ENCODE measurements at places on chromosomes 3 and 15. TPM values are rescaled to one million over a fixed set of nuclear protein-coding genes. Genes with fewer than 3 reads are reported as not detected.

DNA sequence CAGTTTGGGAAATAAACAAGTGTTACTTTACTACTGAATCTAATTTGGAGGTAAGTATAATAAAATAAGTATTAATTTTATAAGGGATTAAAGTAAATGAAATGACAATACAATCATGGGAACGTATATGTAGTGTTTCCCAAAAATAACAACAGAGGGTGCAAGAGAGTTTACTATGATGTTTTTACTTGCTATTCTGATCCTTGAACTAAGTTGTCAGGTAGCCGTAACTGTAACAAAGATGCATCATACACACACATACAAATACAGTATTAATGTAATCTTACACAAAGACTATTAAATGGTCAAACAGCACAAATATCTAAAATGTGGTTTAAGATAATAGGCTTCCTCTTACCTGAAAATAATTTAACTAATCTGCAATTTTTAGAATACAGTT lies 311.4 kb downstream of the TBC1D5 start:
- DNase-seq = no peak

DNA sequence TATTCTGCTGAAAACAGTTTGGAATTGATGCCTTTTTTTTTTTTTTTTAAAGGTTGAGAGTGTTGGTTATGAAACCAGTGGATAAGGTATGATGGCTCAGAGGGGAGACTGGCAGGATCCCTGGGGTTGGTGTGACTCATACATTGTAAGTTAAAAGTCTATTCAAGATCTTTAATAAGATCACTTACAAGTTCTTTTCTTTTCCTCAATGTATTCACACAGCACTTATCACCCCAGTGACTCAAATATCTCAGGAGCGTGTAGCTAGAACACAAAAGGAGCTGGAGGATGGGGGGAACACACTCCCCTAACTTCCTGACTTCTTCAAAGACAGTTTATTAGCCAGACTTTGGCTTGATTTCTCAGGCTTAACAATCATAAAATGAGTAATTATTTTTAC lies 285.3 kb downstream of the SV2B start:
- no peak for DNase-seq

- no peak for DNase-seq
Measured at GRCh38 chr15:71945012-71945411, 134.7 kb downstream of the NR2E3 start.

Gene CTXN2
- total RNA-seq = not detected

DNA sequence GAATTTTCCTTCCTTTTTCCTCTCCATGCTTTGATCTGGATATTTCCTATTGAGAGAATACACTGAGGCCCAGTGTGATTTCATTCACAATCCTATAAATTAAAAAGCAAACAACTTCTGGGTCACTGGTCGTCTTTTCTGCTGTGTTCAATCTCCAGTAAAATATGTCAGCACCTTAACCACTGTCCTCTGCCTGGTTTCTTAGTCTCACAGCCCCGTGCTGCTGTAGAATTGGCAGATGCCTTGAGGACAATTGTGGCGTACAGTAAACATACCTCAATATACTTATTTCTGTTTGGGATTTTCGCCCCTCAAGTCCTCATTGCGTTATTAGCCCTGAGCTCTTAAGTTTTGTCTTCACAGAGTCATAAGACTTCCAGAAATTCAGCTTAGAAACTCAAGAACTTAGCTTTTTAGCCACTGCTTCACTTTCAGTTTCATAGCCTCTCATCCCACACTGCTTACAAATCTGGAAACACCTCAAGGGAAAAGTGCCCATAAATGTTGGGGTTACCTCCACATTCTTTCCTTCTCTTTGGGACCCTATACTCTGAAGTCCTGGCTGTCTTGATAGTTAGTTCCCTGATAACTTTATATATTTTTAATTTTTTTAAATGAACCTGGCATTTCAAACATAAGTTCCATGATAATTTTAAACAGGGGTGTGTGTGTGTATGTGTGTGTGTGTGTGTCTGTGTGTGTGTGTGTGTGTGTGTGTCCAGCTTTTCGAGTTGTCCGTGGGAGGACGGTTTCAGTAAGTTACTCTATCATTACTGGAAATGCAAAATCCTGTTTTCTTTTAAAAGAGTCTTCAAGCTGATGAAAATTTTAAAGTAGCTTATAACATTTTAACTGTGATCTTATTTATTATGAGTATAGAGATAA lies 238.4 kb upstream of the CTDSPL start:
- no peak for DNase-seq

GRCh38 chr3:37279236-37279635 lies 104.9 kb upstream of the LRRFIP2 start:
- no peak for DNase-seq

Gene CD276
- 66.7 TPM for total RNA-seq

DNA sequence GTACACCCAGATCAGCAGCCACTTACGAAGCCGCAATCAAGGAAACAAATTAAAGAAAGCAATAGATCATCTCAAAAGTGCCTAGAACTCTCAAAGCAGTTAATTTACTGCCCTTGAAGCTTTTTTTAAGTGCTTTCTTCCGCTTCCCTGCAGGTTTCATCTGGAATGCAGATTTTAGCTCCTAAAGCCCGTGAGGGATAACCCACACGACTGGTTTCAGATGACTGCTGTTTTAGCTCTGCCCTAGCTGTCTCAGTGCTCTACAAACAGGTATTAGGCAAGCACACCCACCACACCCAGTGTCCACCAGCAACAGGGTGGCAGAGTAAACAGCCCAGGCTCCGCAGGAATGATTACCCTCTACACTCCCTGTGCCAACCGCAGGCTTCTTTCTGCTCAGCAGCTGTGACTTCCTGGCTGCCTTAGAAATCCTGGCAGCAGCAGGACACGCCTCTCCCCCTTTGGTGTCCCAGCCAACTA lies 126.0 kb downstream of the FMN1 start:
- peak; percentile 72 for DNase-seq

Gene GP9
- not detected for total RNA-seq

DNA sequence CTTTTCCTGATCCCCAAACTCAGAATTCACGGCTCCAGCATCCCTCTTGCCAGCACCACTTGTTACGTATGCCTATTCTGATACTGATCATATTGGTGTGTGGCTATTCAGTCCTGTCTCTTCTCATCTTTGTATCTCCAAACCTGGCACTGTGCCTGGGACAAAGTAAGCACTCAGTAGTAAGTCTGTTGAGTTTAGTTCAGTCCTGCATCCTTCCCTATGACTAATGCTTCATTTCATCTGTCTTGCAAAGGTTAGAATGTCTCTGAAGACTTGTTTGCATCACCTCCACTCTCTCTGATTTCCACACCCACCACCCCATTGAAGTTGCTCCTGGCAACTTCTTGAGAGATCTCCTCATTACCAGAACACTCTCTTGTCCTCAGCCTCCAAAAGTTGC lies 80.3 kb downstream of the HMG20A start:
- DNase-seq = no peak

DNA sequence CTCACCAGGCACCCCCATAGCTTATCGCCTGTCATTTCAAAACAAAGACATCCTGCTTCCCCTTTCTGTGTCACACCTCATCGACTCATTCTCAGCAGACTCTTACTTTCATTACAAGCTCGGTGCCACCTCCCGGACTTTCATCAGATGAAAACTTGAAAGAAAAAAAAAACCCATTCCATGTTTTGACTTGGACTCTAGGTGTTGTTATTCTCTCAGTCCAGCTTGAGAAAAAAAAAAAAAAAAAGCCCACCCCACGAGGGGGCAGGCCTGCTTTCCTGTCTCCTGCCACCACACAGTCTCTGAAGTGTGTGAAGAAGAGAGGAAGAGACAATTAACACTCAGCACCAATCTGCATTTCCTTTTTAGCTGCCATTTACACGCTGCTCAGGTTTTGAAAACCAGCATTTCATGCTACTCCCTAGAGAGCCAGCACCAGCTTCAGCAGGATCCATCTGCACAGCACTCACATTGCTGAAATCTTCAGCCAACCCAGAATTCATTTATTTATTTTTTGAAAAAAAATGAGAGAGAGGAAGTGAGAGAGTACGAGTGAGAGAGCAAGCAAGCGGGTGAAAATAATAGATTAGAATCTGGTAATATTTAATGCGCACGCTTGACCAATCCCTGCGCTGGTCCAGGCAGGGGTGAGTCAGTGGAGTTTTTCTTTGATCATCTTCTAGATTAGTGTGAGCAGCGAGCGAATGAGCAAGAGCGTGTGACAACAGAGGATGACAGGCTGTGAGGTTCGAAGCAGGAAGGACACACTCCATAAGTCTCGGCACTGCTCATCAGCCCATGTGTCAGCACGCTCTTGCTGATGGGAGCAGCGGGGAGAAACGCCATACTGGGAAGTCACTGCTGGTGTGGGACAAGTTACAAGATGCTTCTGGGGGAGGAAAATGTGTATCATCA lies 23.5 kb downstream of the ZNF80 start:
- DNase-seq = no peak

Gene FOXB1
- total RNA-seq = not detected

Gene SLC22A13
- 0.21 TPM for total RNA-seq

GRCh38 chr15:50458348-50459112 lies 34.3 kb downstream of the USP8 start:
- DNase-seq = no peak

GRCh38 chr3:38003371-38003816 lies 12.8 kb downstream of the VILL start:
- DNase-seq = peak; percentile 91

Gene P2RY14
- 3.5 TPM for total RNA-seq

DNA sequence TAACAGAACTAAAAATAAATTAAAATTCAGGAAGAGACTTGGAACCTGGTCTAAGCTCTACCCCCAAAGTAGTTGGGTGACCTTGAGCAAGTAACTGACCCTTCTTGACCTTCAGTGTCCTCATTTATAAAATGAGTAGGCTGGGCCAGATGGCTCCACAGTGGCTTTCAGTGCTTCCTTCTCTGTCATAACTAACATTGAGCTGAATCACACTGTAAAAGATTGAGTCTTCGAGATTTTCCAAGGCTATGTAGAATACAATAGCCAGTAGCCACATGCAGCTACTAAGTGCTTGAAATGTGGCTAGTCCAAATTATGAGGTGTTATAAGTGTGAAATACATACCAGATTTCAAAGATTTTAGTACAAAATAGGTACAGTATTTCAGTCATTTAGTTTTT lies 313.3 kb downstream of the MECOM start:
- no peak for DNase-seq
